Umbilical cord (tissue), 2 donors: ENCODE measurements at places on chromosomes 2 and 18. TPM values are rescaled to one million over a fixed set of nuclear protein-coding genes. Genes with fewer than 3 reads are reported as not detected.

Gene NOL4
- 2.9 TPM for total RNA-seq

Gene SERPINB3
- 0.96 TPM for total RNA-seq

Gene SIX2
- 0.48 TPM for total RNA-seq

Gene EGR4
- total RNA-seq = 1.4 TPM

Gene ATG9A
- total RNA-seq = 83.3 TPM

Gene ZFP36L2
- 10.6 TPM for total RNA-seq

Gene GLI2
- total RNA-seq = 2.2 TPM

Gene TUBA4B
- 0.72 TPM for total RNA-seq

Gene AQP12B
- total RNA-seq = 0.96 TPM

Gene LRRC30
- 3.4 TPM for total RNA-seq
